Uterus (tissue), 4 donors: ENCODE measurements at places on chromosomes 3 and 15. TPM values are rescaled to one million over a fixed set of nuclear protein-coding genes. Genes with fewer than 3 reads are reported as not detected.

Gene OSBPL10
- 49.7 TPM for total RNA-seq

Gene STARD5
- 8.5 TPM for total RNA-seq

Gene CPNE4
- 0.35 TPM for total RNA-seq

Gene UROC1
- not detected for total RNA-seq

Gene SLC15A2
- total RNA-seq = 0.77 TPM

Gene CD86
- 4.3 TPM for total RNA-seq
